ENCODE measurements at places on chromosomes 16 and 17.
A peak's percentile ranks its signal among the peaks of the same experiment; 100 is the strongest.

DNA sequence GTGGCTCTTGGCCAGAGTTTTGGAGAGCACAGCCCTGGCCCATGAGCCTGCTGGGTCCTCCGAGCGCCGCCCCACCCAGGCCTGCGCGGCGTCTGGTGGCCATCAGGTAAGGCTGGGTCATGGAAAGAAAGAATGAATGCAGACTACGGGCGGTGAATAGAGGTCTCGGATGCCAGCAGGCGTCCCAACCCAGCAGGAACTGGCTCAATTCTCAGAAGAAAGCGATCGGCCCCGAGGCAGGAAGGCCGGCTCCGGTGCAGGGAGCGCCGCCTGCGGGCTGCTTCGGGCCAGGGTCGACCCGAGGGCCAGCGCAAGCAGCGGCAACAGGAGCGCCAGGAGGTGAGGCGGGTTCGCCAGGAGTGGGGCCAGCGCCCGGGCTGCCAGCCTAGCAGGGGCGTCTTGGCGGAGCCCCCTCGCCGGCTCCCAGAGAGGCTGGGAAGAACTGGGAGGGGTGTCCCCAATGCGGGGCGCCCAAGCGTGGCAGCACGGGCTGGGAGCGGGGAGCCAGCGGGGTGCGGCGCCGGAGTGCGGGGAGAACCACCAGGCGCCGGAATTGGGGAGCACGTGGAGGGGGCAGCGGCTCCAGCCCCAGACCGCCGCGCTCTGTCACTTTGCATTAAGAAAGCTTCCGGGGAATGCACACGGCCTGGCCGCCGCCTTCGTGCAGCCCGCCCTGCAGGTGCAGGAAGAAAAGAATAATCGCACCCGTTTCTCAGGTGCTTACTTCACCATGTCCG is 7.1 kb upstream of the TMC5 start:
- DNase-seq = peak; percentile 82

- no peak for DNase-seq
These were observed 118.3 kb upstream of the EEF2KMT start for GRCh38 chr16:5215901-5216300.

- no peak for DNase-seq
These were observed 233.4 kb upstream of the HSBP1 start for GRCh38 chr16:83574388-83574787.

GRCh38 chr16:73504591-73505575 is 457.0 kb upstream of the ZFHX3 start:
- no peak for DNase-seq

DNA sequence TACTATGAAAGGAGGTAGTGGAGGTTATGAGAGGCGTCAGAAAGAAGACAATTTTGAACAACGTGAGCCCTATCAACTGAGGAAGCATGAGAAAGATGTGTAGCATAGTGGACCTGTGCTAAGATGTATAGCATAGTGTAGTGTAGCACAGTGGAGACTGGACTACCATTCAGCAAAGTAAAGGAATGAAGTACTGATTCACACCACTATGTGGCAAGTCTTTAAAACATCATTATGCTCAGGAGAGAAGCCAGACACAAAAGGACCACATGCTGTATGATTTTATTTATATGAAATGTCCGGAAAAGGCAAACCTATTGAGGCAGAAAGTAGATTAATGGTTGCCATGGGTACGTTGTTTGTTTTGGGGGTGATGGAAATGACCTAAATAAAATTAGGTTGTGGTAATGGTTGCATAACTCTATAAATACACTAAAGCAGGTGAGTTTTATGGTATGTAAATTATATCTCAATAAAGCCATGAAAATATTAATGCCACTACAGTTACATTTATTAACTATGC is 20.4 kb upstream of the XYLT1 start:
- DNase-seq = no peak

GRCh38 chr17:56596691-56597494 is 3.4 kb downstream of the NOG start:
- peak; percentile 51 for DNase-seq

GRCh38 chr17:42681976-42682721 is at the start of gene CNTNAP1:
Gene CNTNAP1 (plus strand): TSS chr17:42682531. CDS start chr17:42682830, 299 bp downstream.
- DNase-seq = peak; percentile 81

GRCh38 chr17:3710951-3711383 is 12.7 kb upstream of the HASPIN start:
- DNase-seq = no peak

GRCh38 chr17:59872351-59872750 is 20.4 kb downstream of the TUBD1 start:
- no peak for DNase-seq

GRCh38 chr16:57303910-57304168 is 19.4 kb upstream of the PLLP start:
- no peak for DNase-seq

GRCh38 chr17:30173649-30174048 is 57.0 kb downstream of the NSRP1 start:
- DNase-seq = no peak

DNA sequence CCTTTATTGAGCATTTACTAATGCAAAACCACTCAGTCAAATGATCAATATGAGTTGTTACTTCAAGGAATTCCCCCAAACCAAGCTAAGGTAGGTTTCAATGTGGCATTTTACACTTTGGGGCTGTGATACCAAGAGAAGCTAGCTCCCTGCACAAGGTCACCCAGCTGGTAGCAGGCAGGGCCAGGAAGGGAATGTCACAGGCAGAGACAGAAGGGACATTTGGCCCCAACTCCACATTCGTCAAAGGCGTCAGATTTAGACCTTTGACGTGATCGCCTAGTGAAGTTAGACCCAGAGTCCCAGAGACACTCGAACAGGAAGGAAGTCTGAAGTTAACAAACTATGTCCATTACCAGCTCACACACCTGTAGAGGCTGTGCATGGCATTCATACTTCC is 5.5 kb upstream of the SMG1 start:
- no peak for DNase-seq

DNA sequence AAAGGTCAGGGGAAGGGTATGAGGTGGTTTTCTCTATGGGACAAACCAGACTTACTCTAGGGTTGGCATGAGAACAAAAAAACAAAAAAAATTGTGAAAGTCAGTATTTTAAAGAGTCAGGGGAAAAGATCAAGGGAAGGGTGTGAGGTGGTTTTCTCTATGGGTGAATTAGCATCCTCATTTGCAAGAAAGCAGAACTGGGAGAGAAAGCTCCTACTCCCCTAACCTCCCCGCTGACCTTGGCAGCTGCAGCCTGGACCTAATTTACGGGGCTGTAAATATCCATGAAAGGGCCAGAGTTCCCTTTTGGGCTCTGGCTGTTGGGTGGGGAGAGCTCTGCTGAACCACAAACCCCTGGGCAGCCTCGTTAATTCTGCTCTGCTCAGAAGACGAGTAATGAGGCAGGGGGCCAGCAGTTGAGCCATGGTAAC is 10.6 kb downstream of the RHBDL3 start:
- peak; percentile 51 for DNase-seq

DNA sequence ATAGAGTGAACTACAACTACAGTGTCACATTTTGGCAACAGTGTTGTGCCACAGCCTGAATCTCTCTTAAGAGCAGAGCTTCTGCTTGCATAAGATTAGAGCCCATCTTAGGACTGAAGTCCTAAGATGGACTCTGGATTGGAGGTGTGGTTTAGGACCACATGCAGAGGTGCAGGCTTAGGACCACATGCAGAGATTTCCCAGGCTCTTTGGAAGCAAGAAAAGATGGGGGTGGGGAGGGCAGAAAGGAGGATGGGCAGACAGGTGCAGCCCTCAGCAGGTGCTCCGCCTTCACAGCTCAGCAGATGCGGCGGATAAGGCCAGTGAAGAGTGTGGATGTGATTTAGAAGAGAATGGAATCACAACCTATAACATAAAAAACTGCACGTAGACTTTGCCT is 128.7 kb downstream of the TANGO6 start:
- DNase-seq = peak; percentile 24

DNA sequence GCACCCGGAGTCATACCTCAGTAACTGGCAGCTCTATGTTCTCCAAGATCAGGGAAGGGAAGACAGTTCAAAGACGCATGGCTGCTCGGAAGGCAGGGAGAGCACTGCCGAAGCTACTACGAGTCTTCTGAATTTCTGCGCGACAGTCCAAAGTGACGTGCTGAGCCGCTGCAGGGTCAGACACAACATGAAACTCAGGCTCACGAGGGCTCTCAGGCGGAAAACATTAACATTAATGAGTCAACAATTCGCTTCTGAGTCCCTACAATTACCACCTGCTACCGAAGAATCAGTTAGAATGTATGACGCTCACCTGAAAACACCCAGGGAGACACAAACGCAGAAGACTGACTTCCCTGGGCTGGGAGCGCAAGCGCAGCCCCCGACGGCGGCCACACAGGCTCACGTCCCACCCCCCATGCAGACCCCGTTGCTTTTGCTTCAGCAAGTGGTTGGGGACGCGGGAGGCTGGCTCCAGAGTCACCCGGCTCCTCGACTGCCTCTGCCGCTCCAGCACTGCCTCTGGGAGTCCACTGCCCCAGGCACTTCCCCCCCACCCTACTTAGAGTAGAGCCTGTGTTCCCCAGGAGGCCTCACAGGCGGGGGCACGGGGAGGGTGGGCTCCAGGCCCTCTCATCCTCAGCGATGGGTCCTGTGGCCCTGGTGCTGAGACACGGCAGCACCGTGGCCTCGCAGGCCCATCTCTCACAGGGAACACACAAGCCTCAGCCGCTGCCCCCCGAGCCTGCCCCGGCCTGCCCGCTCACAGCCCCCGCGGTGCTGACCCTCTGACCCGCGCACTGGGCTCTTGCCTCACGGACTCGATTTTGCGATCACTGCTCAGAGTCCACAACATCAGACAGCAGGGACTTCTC is 38.9 kb downstream of the LMF1 start:
- DNase-seq = peak; percentile 44

- no peak for DNase-seq
These were observed 50.3 kb downstream of the SCNN1G start for GRCh38 chr16:23232806-23233205.

- no peak for DNase-seq
These were observed 36.7 kb downstream of the CCDC57 start for GRCh38 chr17:82175951-82176350.

DNA sequence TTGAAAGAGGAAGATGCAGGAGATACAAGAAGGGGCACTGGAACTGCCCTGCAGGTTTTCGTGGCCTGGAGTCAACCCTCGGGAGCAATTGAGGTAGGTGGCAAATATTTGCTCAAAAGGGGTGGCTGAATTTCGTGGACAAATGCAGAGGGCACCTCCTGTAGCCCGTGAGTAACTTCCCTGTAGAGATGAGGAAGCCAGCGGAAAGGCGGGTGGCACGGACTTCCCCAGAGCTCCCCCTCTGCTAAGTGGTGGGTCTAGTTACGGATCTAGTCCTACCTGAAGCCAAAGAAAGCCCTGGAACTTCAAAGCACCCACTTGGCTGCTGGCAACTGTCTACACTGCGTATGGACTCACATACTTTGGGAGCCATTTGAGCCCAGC is 1.0 kb upstream of the ATP2C2 start:
- DNase-seq = no peak

DNA sequence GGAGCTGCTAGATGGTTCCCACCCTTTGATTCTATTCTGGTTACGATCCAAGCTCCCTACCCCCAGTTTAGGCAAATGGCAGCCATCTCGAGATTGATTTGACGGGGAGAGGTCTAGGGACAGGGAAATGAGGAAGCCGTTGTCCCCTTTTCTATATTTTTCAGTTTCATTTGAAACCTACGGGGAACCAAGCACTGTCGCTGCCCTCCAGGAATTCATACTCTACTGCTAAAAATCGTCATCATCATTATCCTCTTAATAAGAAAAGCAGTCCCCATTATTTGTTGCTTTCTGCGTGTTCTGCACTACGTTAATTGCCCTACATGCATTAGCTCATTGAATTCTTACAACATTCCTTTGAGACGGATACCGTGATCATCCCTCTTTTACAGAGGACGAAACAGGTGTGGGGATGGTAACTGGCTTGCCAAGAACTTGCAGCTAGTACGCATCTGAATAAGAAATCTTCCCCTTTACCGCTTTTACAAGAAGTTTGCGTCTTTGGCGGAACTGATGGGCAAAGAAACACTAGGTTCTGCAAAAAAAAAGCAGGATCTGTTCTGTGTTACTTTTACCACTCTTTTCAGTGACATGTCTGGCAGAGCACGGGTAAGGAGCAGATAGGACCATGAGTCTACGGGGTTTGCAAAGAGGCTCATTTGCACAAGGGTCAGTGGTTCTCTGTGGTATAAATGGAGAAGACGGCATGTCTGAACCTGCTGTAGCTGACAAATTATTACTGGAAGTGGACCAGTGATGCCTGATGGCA is 1.1 kb downstream of the CCP110 start:
- peak; percentile 46 for DNase-seq

GRCh38 chr17:9478889-9479288 is 96.7 kb downstream of the STX8 start:
- no peak for DNase-seq

- no peak for DNase-seq
These were observed 2225.7 kb downstream of the TP53TG3F start for GRCh38 chr16:35685085-35685484.

DNA sequence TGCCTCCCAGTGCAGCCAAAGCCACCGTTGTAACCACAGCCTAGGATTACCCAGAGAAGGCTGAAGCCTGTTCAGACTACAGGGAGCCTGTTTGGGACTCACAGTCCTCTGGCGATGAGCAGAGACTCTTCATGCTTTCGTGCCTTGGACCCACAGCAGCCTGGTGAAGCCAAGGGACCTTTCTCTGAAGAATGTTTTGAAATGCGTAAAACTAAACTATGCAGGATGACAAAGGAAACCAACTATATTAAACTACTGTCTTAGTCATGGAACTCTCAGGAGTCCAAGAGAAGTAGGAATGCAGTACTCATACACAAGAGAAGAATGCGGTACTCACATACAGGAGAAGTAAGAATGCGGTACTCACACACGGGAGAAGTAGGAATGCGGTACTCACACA is 20.9 kb downstream of the ABR start:
- no peak for DNase-seq

DNA sequence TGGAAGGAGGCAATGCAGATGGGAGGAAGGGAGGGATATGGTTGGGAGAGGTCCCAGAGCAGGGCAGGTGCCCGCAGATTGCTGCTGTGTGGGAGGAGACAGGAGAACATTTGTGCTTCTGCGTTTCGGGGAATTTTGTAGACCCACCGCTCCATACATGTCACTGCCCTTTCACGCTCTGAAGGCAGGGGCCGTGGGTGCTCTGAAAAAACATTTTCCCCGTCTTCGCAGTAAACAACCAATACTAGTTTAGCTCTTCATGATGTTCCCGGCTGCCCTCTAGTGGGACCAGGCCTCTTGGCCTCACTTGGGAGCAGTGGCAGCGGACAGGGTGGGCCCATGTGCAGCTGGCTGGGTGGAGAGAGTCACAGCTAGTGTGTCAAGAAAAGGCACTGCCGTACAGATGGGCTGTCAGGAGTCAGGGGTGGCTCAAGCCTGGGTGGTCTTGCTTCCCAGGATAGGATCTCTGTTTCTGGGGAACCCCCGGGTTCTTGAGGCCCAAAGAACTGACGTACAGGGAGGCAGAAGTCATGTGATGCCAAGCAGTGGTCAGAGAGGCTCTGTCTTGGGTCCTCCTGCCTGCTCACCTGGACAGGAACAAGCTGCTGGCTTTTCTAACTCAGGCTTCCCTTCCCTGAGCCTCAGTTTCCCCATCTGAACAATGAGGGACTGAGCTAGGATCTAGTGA is 46.5 kb upstream of the CPNE2 start:
- DNase-seq = peak; percentile 69

DNA sequence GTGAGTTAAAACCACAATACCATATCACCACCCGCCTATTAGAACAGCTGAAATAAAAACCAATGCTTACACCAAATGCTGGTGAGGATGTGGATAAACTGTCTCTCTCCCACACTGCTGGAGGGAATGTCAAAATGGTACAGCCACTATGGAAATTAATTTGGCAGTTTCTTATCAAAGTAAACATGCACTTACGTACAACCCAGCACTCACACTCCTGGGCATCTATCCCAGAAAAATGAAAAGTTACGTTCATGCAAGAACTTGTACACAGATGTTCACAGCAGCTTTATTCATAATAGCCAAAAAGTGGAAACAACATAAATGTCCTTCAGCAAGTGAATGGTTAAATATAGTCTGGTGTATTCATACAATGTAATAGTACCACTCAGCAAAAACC is 173.2 kb upstream of the MYOCD start:
- no peak for DNase-seq
